ENCODE measurements at places on chromosomes 1 and 21.

GRCh38 chr1:236438614-236439013 is 44.5 kb downstream of the EDARADD start:
- no peak for DNase-seq

GRCh38 chr1:167499106-167499505 is 19.2 kb downstream of the CD247 start:
- DNase-seq = no peak

GRCh38 chr21:21612466-21612865 is 614.3 kb downstream of the NCAM2 start:
- peak; percentile 70 for DNase-seq

DNA sequence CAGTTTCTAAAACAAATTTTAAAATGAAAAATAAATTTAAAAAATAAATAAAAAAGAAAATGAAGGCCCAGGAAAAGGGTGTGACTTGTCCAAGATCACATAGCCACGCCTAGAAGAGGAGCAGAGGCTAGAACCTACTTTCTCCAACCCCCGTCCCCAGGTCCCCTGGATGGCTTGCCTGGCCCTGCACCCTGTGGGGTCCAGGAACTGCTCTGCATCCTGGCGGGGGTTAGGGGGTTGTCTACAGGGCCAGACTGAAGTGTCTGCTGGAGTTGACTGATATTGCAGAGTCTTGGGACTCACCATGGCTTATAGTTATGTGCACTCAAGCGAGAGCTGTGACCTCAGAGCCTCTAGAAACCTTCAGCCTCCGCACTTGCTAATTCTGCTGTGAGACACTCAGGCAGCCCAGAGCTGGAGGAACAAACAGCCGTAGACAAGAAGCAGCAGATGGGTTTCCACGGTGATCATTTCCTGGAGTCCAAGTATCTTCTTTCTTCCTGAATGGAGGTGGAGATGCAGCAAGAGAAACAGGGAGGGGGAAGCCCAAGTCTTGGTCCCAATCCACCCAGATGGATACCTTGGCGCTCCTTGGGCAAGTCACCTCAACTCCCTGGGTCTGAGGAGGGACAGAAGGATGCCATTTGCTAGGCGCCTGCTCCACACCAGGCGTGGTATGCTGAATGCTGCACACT is 5.2 kb upstream of the EXTL1 start:
- no peak for DNase-seq

Measured in HFFc6 (cell line).